ENCODE measurements at places on chromosomes 3 and 15. TPM values are rescaled to one million over a fixed set of nuclear protein-coding genes. Genes with fewer than 3 reads are reported as not detected.
A peak's percentile ranks its signal among the peaks of the same experiment; 100 is the strongest.

GRCh38 chr3:33144433-33144832, 30.6 kb downstream of the CRTAP start:
- DNase-seq = no peak

DNA sequence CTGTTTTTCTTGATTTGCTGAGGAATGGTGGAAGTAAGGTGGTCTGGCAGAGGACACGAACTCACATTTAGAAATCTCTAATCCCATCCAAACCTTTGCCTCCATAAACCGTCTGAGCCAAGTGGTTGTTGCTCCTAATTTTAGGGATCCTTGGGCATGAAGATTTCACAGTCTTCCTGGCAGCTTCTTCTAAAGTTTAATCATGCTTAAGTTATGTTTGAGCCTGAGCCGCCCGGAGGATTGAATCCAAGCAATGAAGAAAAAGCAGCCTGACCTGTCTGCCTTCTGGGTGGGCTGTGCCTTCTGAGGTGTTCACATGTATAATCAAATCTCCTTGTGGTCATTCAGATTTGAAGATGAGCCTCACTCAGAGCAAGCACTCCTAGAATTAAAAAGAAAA, 249.0 kb downstream of the CD47 start:
- no peak for DNase-seq

DNA sequence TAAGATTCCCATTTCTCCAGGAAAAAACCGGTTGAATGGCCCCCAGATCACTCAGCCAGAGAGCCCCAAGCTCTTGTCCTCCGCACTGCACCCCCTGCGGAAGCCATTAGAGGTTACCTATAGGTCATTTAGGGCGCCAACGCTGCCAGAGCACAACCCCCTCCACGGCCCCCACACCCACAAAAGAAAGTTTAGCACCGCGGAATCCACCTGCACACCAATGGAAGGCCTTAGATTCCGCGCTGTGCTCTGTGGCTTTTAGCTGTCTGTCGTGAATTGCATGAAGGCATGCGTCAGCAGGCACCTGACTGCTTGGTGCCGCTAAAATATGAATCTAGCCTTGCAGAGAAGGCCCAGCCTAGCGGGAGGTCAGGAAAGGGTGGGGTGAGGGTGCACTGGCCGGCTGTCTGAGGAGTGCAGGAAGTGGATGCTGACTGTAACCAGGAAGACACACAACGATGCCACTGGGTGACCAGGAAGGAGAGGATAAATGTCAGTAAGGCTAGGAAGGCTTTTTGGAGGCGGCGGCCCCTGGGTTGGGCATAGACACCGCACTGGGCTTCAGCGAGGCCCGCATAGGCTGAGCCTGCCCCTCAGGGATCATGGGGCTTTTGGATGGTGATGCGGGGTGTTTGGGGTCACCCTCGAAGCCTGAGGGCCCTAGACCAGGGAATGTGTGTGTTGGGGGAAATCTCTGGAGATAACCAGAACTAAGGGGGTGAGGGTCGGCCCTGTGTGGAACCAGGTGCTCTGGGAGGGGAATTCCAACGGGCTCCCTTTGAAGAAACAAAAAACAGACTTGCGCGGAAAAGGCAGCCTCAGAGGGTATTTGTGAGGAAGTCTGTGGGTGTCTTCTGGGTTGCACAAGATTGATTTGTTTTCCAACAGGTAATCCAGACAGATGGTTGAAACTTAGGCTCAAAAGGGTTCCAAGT, 976 bp upstream of the NUP210 start:
- DNase-seq = no peak

DNA sequence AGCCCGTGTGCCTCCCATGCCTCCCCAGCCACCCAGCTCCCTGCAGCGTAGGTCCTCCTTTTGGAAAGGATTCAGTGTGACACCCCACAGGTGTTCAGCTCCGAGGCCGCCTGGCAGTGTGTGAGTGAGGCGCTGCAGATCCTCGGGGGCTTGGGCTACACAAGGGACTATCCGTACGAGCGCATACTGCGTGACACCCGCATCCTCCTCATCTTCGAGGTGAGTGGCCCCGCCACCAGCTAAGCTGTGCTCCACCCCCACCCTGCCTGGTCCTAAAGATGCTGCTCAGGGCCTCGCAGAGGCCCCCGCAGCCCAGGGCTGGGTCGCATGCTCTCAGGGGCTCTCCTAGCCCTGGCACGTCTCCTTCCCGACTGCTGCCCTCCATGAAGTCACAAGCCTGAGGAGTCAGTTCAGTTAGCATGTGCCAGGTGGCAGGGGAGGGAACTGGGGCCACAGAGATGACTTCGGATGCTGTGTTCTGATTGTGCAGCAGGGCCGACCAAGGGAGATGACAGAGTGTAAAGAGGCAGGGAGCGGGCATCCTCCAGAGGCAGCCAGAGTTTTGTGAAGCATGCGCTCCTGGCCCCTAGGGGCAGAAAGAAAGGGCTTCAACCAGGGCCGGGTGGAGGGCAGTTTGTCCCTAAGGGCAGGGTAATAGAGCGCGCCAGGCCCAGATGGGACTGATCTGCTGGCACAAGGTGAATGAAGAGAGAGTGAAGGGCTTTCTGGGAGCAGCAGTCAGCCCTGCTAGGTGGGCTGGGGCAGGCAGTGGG, 26.8 kb downstream of the ACAD9 start:
- DNase-seq = no peak

GRCh38 chr15:72751751-72752455, 31.7 kb downstream of the ADPGK start:
- DNase-seq = no peak

DNA sequence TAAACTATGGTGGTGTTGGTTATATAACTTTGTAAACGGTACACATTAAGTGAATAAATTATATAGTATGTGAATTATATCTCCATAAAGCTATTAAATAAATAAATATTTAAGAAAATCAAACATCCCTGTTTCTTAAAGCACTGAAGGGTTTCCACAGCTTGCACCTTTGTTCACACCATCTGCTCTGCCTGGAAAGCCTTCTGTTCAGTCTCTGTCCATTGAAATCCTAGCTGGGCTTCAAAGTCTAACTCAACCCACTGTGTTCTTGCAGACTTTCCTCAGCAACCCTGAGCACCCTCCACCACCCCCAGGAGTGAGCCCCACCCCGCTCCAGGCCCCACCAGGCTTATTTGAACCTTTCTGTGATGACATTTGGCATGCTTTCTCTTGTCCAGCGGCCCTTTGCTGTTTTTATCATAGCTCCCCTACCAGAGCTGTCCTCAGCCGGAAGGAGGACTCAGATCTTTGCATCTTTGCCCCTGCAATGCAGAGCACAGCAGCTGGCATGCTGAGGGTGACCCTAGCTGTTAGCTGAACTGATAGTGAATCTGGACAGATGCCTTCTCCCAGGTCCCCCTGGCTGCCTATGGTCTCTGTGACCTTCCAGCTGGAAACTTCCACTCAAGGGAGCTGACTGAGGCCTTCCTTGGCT, 105.2 kb downstream of the DAPK2 start:
- DNase-seq = no peak

- DNase-seq = no peak
Measured at GRCh38 chr15:62845241-62846126, 197.1 kb upstream of the TPM1 start.

GRCh38 chr15:50909010-50909317, 481 bp downstream of the AP4E1 start:
- DNase-seq = no peak

- DNase-seq = no peak
Measured at GRCh38 chr3:12991481-12991837, 81.8 kb downstream of the IQSEC1 start.

GRCh38 chr15:58582160-58582559, 150.4 kb downstream of the LIPC start:
- DNase-seq = no peak

DNA sequence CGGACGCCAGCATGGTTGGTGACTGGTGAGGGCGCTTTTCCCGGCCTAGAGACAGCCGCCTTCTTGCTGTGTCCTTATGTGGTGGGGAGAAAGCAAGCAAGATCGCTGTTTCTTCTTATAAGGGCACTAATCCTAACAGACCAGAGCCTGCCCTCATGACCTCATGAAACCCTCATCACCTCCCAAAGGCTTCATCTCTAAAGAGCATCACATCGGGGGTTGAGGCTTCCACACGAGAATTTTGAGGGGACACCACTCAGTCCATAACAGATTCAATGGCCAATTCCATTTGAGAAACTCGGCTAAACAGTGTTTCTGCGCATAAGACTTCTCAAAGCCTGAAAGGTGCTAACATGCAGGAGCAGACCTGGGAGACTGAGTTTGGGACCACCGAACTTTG, 54.0 kb downstream of the VGLL4 start:
- DNase-seq = no peak

- no peak for DNase-seq
Measured at GRCh38 chr3:106025151-106025722, 156.4 kb upstream of the CBLB start.

- DNase-seq = no peak
Measured at GRCh38 chr3:55044486-55044885, 116.6 kb upstream of the LRTM1 start.

GRCh38 chr3:71166339-71167240, 416.9 kb downstream of the FOXP1 start:
- DNase-seq = no peak

DNA sequence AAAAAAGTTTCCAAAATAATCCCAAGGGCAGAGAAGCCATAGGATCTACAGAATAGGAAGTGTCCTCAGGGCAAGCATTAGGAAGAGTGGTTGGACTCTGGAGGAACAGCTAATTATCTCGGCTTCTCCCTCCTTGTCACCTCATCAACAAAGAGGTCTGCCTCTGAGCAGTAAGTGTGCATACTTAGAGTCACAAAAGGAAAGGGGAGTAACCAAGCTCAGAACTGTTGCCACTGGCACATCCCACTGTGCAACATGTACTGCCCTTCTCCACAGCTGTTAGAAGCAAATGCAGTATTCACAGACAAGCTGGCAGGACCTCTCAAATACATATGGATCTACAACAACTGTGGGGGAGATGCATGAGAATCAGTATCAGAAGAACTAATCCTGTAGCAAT, 31.5 kb downstream of the NGLY1 start:
- DNase-seq = no peak

GRCh38 chr3:14127516-14128161, 2.8 kb downstream of the TMEM43 start:
- DNase-seq = no peak

DNA sequence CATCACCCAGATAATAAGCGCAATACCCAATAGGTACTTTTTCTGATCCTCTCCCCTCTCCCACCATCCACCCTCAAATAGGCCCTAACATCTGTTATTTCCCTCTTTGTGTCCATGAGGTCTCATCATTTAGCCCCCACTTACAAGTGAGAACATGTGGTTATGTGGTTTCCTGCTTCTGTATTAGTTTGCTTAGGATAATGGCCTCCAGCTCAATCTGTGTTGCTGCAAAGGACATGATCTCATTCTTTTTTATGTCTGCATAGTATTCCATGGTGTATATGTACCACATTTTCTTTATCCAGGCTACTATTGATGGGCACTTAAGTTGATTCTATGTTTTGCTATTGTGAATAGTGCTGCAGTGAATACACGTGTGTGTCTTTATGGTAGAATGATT, 165.4 kb downstream of the MBNL1 start:
- no peak for DNase-seq

DNA sequence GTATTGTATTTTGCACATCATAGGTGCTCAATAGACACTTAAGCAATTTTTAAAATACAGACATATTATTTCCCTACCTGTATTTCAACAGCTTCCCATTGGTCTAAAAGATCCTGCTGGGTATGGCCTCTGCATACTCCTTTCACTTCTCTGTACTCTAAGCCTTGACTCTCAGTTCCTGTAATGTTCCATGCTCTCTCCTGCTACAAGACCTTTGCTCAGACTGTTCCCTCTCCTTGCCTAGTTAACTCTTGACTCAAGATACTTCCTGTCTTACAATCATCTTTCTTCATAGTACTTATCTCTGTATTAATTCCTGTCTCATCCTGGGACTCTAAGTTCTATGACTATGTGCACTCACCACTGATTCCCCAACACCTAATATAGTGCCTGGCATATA, 1.7 kb downstream of the SCN11A start:
- DNase-seq = no peak

GRCh38 chr15:26087395-26087794, 224.3 kb upstream of the ATP10A start:
- DNase-seq = no peak

DNA sequence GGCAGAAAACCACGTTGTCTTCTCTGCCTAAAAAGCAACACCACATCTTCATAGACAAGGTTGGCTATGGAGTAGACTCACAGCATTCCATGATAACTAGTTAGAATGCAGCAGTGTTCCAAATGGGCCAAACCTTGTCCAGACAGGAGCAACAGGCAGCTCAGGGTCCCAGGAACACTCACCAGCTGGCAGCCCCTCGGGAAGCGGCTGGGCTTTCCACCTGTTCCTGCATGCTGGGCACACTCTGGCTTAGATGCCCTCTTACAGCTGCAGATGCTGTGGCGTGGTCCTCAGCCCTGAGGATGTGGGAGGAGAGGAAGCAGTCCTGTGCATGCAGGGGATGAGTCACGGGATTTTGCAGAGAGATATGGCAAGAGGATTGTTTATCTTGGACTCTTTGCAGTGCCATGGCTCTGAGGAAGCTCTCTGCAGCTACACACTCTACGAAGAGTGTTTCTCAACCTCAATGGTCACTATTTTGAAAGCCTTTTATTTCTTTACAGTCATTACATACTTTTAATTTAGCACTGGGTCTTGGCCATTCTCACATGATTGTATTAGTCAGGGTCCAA, 11.3 kb downstream of the NRROS start:
- DNase-seq = peak; percentile 76

- no peak for DNase-seq
Measured at GRCh38 chr3:190399677-190400076, 11.7 kb downstream of the CLDN16 start.

GRCh38 chr3:71441925-71442651, 141.4 kb downstream of the FOXP1 start:
- no peak for DNase-seq

Gene ARL14
- total RNA-seq = not detected

Gene CAPN3
- total RNA-seq = 2.0 TPM

Gene GCHFR
- total RNA-seq = 4.5 TPM

Gene TWF2
- 24.5 TPM for total RNA-seq

Gene CCR9
- total RNA-seq = 0.41 TPM

Gene TMC3
- under 0.01 TPM for total RNA-seq

Gene SPG11
- 73.0 TPM for total RNA-seq

Gene MESP2
- not detected for total RNA-seq

Gene CCR8
- not detected for total RNA-seq

Gene STARD5
- 3.3 TPM for total RNA-seq

Gene CD200
- total RNA-seq = 49.7 TPM

Gene FANCD2OS
- total RNA-seq = not detected

Gene FRMD5
- 25.3 TPM for total RNA-seq

Gene SLC28A1
- not detected for total RNA-seq

Gene SPATA12
- total RNA-seq = not detected

Gene IDH2
- 77.9 TPM for total RNA-seq

Gene CHRD
- total RNA-seq = 2.0 TPM
